ENCODE measurements at places on chromosomes 1 and 21.

DNA sequence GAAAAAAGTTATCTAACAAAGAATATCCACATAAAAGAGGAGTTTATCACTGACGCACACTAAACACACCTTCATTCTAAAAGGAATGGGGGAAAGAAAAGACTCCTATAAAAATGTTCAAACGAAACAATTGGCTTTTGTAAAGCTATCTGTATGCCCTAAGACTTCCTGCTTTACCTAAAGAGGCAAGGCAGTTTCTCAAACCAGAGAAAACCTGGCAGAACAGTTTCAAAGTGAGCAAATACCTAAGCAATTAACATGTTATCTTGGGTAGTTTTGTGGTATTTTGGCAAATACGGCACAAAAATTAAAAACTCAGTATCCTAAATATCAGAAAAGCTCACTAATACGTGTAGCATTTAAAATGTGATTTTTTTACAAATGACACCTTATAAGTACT, 1.9 kb downstream of the PUM1 start:
- DNase-seq, result peak; percentile 19

GRCh38 chr1:12127206-12127810, 39.5 kb upstream of the TNFRSF1B start:
- DNase-seq, result no peak

DNA sequence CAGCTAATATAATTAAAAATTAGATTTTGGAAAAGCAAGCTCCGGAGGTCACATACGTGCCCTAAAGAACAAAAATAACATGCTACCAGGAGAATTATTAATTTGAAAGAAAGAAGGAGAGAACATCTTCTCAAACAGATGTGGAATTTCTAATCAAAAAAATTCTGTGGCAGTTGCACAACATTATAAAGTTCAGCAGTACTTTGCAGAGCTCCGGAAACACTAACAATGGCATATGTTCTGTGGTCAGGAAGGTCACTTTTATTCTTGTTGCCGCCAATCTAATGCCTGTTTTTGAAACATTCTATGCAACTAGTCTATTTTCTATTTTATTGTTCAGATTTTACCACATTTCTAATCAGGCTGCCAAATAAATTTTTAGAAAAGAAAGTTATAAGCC, 186.8 kb downstream of the SMYD3 start:
- DNase-seq, result no peak

DNA sequence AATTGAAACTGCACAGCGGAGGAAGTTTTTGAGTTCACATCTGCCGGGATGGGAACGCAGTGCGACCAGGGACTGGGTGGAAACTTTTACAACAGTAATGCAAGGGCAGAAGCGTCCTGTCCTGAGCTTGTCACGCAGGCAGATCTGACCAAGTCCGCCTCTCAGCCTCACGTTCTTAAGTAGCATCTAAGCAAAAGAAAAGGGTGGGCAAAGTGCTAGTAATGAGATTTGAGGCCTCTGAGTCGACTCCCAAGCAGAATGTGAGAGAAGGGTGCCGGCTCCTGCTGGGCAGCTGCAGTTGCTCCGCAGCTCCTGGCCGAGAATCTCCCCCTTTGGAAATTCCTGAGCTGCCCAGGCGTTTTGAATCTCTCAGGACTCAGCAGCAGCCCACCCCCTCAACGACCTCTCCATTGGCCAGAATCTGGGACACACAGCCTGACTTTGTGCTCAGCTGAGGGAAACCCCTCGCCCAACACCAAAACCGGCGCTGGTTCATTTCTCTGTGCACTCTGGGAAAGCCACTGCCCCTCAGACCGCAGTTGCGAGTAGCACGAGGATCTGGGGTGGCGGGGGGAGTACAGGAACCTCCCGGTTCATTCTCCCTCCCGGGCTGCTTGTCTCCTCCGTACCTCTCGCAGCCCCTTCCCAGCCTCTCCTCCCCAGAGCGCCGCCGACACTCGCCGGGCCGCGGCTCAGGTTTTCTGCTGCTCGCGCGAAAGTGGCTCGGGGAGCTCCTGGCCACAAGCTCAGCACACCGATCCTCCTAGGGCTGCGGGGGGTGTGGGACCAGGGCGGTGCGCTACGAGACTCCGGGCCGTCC, 913 bp upstream of the S1PR1 start:
- peak; percentile 37 for DNase-seq

GRCh38 chr1:2856676-2857375, 55.3 kb upstream of the TTC34 start:
- DNase-seq, result no peak
